ENCODE measurements at places on chromosomes 5 and 9. TPM values are rescaled to one million over a fixed set of nuclear protein-coding genes. Genes with fewer than 3 reads are reported as not detected.

GRCh38 chr5:151950706-151951105 lies 26.1 kb upstream of the GLRA1 start:
- no peak for DNase-seq

- peak; percentile 51 for DNase-seq
Observed at GRCh38 chr5:175854231-175855040, 16.9 kb upstream of the CPLX2 start.

PCBD2 gene
- total RNA-seq = 15.5 TPM

DNA sequence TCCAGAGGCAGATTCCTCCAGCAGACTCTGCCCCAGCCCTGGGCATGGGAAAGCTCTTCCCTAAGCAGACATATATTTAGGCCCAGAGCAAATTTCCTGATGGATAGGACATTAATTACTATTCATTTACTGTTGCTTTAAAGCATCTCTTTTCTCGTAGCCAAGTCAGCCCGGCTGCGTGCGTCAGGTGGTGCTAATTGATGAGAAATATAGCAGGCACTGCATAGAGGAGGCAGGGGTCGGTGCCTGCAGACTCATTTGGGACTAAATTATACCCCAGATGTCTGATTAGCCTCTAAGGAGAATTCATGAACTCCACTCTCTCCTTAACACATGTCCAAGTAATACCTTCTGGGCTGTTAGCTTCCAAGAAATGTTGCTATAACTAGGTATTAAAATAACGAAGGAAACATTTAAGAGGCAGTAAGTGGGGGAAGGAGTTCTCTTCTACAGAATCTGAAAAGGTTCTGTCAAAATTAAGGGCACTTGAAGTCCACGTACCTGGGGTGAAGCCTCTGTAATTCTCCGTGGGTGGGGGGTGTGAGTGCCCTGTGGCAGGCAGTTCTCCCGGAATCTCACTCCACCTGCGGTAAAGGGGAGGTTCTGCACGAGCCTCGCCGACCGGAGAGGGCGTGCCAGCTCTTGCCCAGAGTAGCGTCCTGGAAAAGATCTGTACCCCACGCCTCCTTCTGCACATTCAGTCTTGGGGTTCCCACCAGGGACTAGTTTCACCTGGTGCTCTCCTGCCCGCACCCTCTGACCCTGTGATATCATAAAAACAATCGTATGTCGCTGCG lies 115.9 kb upstream of the FCN2 start:
- DNase-seq = no peak

DNA sequence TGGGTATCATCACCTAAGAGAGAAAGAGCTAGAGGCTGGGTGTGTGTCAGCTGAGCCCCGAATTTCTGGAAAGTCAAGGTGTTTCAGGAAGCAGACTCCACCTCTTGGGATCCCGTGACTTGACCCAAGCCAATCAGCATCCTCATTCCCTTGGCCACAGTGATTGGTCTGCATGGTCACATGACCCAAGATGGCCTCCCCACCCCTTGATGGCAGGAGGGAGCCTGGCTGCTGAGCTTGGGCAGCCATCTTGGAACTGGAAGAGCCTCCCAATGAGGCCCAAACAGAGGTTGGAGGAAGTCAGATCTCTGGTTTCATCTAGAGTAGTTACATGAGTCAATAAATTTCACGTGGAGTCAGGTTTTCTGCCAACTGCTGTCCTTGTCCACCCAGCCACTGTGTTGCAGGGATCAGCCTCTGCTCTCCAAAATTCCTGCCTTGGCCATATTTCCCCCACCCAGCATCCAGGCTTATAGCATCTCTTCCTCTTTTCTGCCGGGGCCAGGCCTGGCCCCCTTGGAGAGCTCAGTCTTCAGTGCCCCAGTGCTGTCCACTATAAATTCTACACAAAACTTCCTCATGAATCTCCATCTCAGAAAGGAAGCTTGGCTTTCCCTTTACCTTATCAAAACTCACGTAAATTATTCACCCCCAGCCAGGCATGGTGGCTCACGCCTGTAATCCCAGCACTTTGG lies 17.2 kb upstream of the SUSD3 start:
- no peak for DNase-seq

DNA sequence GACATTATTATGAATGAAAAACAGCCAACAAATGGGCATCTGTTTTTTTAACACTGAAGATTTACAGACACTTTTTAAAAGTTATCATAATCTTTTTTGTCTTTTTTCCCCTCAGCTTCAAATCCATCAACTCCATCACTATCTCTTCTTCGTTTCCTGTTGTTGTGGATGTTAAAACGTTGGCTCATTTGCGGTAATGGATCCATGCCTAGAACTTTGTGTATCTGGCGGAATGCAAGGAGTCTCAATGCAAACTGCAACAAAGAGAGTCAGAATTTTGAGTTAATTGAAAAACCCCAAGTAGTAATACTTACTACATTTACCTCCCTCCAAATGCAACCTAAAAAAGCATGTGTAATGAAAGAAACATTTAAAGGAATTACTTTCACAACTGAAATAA lies 42.9 kb upstream of the MTMR12 start:
- DNase-seq = no peak

DNA sequence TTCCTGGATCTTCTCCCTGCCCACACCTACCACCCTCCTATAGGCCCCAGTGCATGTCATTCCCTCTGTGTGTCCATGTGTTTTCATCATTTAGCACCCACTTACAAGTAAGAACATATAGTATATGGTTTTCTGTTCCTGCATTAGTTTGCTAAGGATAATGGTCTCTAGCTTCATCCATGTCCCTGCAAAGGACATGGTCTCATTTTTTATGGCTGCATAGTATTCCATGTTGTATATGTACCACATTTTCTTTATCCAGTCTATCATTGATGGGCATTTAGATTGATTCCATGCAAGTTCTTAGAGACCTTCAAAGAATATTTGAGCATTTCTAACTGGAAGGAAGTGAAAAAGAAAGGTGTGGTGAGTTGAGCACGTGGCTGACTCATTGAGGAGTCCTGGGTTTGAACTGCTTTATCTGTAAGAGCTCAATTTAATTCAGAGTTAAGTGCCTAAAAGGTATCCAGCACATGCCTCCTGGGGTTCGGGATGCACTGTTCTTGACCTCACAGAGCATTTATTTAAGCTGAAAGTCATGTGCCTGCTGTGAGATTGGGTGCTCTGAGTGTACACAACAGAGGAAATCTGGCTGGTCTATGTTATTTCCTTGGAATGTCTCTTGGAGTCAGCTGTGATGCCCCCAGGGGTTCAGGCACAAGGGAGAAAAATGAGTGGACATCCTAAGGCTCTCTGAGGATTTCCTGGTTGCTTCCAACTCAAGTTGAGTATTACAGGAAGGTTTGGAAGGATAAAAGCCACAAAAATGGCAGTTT lies 56.4 kb downstream of the SH3GL2 start:
- no peak for DNase-seq

DNA sequence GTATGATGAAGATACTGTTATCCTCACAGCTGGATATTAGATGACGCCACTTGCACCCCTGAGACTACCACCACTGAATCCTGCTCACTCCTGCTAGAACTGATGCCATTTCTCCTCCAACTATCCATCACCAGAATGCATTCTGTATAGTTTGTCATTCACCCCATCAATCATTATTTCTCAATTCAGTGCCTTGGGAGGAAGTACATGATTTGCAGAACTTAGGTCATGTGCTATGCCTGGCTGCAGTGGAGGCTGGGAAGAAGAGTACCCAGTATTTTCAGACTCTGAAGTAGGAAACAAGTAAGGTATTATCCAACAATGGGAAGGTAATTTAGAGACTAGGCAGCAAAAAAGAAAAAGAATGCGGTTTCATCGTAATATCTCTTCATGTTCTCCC lies 26.2 kb upstream of the HSD17B4 start:
- no peak for DNase-seq

C5 gene
- total RNA-seq = 5.8 TPM

DAP gene
- 46.6 TPM for total RNA-seq

MATR3 gene
- total RNA-seq = 73.6 TPM
